GM12864 (cell line): ENCODE measurements at places on chromosomes 13 and 19.

DNA sequence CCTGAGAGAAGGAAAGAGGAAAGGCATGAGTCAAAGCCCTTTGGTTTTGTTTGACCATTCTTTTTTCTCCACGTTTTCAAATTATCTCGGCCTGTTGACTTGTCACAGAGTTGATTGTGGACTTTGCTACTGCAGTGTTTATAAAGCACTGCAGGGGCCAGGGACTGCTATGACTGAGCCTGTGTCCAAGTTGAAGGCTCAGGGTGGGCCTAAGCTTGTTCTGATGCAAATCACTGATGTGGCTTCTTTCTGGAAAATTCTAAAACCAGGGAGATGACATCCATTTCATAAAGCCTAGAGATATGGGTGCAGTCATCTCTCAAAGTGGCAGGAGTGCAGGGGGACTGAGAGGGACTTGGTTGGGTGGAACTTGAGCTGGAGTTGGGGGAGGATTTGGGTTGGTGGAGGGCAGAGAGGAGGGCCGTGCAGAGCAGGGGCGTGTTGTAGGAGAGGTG is 1.2 kb upstream of the CXCL17 start:
- DNase-seq = no peak

DNA sequence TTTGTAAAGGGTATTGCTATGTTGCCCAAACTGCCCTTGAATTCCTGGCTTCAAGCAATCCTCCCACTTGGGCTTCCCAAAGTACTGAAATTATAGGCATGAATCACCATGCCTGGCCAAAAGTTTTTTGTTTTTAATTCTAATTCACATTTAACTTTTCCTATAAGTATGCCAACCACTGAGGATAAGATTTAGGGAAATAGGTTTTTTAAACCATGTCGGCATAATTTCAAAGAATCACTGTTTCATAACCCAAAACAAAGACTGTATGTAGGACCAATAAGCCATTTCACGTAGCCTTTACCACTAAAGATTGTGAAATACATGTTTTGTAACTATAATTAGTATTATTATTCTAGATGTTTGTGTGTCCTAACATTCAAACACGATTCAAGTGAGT is 8.2 kb downstream of the ZDHHC20 start:
- DNase-seq = no peak

DNA sequence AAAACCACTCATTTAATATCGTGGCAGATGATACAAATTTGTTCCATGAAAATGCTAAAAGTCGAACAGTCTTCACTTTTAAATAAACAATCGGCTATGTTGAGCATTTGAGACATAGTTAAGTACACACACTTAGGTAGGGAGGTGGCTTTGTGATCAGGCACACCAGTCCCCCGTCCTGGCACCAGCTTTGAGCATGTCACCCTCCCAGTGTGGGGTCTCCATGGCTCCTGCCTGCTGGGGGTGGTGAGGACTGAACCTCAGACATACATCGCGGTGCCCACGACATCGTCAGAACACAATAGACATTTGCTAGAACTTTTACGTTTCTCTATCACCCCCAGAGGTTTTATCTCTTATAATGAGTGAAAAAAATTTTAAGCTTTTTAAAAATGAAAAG is 62.0 kb downstream of the RFX2 start:
- DNase-seq = no peak

GRCh38 chr19:17021793-17022590 is 4.6 kb downstream of the CPAMD8 start:
- no peak for DNase-seq

DNA sequence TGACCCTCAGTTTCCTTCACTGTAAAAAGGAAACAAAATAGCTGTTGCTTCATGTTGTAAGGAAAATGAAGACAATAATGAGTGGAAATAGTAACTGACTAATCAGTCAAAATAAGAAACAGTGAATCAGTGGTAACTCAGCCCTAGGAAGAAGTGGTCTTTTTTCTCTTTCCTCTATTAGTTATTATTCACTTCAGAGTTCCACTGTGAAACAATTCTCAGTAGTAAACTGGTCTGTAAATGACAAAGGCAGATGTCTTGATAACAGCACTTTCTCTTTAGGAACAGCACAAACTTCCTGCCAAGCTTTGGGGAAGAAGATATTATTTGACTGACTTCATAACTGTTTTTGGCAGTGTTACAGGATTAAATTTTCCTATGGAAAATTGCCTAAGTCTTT is 600.5 kb upstream of the KLHL1 start:
- no peak for DNase-seq

GRCh38 chr13:84025824-84026223 is 143.6 kb upstream of the SLITRK1 start:
- no peak for DNase-seq

DNA sequence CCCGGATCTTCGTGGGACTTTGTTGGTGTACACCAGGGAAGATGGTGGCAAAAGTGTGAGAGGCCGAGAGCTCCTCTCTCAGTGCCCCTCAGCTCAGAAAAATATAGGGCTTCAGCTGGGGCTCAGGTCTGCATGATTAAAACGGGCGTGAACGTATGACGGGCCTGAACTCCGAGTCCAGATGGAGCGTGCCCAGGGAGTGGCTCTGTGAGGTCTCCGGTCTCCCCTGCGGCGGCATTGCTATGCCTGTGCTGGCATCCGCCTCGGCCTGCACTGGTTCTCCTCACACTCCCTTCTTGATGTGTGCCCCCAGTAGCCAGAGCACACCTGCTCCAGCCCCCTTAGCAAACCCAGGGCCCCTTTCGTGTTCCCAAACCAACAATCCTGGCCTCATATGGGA is 82.0 kb downstream of the TEX29 start:
- no peak for DNase-seq

GRCh38 chr19:45569619-45570421 is 14.8 kb downstream of the OPA3 start:
- no peak for DNase-seq

GRCh38 chr13:51213173-51213728 is 8.9 kb upstream of the FAM124A start:
- no peak for DNase-seq

DNA sequence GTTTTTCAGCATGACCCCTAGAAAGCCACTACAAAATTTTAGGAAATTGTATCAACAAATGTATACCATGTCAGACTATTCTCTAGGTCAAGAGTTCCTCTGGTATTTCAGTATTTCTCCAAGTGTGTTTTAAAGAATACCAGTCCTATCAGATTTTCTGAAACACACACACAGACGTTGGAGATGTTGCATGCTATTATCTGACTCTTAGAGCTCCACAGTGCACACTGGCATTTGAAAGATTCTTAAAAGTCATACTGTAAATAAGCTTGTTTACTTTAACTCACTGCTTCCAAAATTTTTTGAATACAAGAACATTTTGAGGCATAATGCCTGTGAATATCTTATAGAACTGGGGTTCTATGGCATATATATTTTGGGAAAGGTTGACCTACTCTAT is 33.8 kb upstream of the VWA8 start:
- DNase-seq = no peak

GRCh38 chr19:15438124-15438496 is 11.6 kb downstream of the WIZ start:
- DNase-seq = no peak

- DNase-seq = no peak
These were observed 42.0 kb upstream of the TDRD3 start for GRCh38 chr13:60355056-60355455.

DNA sequence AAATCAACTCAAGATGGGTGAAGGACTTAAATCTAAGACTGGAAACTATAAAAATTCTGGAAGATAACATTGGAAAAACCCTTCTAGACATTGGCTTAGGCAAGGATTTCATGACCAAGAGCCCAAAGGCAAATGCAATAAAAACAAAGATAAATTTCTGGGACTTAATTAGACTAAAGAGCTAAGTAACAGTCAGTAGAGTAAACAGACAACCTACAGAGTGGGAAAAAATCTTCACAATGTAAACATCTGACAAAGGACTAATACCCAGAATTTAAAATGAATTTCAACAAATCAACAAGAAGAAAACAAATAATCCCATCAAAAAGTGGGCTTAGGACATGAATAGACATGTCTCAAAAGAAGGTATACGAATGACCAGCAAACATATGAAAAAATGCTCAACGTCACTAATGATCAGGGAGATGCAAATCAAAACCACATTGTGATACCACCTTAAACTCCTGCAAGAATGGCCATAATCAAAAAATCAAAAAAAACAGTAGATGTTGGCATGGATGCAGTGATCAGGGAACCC is 6.3 kb upstream of the RFX1 start:
- DNase-seq = no peak

GRCh38 chr19:16085115-16085514 is 8.8 kb downstream of the TPM4 start:
- no peak for DNase-seq

GRCh38 chr19:2014131-2014571 is 1.4 kb downstream of the BTBD2 start:
- DNase-seq = no peak

GRCh38 chr19:35030257-35031071 is at the start of gene SCN1B:
SCN1B (plus strand) TSS chr19:35030470; CDS start chr19:35030821, 351 bp downstream.
- DNase-seq = no peak

DNA sequence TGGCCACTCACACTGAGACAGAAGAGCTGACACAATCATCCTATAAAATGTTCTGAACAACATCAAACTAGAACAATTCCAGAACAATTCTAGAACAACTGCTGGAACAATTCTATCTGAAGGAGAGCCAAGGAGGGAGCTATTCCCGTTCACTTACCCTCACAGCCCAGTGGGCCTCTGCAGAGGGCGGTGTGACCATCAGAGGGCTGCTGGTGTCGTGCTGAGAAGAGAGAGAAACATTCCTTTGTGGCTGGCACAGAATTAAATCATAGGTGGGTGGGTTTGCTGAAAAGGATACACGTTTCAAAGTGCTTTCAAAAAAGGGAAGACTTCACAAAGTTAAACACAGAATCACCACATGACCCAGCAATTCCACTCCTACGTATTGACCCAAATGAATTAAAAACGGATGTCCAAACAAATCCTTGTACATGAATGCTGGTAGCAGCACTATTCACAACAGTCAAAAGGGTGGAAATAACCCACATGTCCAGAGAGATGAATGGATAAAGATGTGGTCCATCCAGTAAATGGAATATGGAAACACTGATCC is 34.9 kb downstream of the EPS15L1 start:
- DNase-seq = no peak

DNA sequence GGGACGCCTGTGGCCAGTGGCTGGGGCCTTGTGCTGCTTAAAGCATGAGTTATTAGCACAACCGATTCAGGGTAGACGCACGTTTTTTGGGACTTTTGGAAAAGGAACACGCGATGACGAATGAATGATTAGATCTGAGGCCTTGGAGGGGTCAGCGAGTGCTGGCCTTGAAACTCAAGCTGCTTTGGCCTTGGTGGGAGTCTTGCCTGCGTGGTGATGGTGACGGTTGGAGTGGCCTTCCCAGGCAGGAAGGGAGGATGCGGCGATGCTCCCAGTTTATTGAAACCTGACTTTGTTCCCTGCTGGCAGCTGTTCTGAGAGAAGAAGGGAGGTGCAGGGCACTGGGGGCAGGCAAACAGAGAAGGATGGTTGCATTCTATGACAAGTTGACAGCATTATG is 63.1 kb upstream of the RNF113B start:
- no peak for DNase-seq
